ENCODE measurements at places on chromosomes 16 and 17.

- DNase-seq = no peak
These were observed 63.6 kb downstream of the SCNN1B start for GRCh38 chr16:23365602-23366240.

- DNase-seq = no peak
These were observed 2.1 kb downstream of the OMG start for GRCh38 chr17:31294820-31295488.

GRCh38 chr17:64779376-64780095 is 117.4 kb upstream of the SMURF2 start:
- DNase-seq = no peak

DNA sequence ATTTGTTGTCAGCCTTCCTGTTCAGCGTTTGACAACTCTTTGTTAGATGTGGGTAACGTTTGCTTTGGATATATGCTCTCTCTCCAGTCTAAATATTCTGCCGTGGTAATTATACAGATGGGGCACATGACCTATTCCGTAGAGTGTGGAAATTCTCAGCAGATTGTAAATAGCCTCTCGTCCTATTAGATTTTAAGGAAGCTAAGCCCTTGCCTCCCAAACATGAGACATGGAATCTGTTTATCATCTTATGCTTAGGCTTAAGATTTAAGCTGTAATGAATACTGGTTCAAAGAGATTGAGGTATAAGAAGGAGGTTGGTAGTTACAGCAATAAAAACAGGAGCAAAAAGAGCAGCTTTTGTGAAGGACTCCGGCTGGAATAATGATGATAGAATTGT is 87.4 kb downstream of the RBFOX1 start:
- DNase-seq = no peak

- DNase-seq = no peak
These were observed 41.3 kb downstream of the GRIN2C start for GRCh38 chr17:74818291-74818938.

GRCh38 chr17:30112794-30113193 is 3.8 kb upstream of the NSRP1 start:
- DNase-seq = no peak

DNA sequence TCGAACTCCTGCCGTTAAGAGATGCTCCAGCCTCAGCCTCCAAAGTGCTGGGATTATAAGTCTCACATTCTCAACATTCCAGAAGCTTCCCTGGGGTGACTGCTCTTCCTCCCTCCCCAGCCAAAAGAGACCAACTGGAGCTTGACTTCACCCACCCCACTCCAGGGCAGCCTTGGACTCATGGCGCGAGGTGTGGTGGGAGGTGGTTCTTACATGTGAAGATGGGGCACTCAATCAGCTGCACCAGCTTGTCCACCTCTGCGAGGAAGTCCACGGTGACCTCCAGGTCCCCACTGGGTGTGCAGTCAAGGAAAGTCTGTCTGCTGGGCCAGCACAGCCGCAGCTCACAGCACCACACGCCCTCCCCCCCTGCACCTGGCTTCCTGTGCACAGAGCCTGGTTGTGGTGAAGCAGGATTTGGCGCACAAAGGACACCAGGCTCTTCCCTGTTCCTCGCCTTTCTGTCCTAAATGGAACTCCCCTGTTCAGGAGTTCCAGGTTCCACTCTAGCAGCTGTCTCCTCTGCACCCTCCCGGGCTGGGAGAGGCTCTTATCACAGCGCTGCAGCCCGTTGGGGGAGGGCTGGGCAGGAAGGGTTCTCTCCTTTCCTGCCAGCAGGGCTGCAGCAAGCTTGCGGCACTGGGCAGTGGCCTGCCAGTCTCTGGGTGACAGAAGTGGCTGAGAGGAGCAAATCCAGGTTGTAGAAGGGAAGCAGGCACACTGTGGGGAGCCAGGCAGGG is 9.6 kb upstream of the MTSS2 start:
- no peak for DNase-seq

DNA sequence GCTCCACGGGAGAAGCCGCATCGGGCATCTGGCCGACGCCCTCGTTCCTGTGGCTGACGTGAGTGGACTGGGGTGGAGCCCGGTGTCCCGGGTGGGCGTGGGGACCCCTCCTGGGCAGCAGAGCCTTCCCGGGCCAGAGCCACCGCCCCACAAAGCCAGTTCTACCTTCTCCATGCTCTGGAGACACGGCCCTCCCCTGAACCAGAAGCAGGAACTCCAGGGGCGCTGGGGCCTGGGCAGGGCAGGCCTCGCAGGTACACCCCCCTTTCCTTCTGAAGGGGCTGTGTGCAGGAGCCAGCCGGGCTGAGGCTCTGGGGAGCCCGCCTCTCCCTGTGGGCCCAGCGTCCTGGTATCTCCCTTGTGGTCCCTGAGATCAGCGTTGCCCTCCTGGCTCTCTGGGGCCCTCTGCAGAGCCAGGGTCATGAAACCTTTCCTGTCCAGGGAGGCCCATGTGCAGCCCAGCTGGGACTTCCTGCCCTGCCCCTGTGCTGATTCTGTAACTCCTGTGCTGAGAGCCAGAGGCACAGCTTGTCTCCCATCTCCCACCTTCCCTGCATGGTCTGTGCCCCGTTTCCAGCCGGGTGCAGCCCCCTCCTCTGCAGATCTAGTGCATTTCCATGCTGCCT is 6.5 kb downstream of the PIGQ start:
- DNase-seq = no peak

- no peak for DNase-seq
These were observed 28.1 kb downstream of the MEAK7 start for GRCh38 chr16:84476401-84476800.

- DNase-seq = no peak
These were observed 54.8 kb downstream of the PSMD12 start for GRCh38 chr17:67311575-67311974.

- DNase-seq = no peak
These were observed 884 bp upstream of the JPT1 start for GRCh38 chr17:75155191-75155601.

DNA sequence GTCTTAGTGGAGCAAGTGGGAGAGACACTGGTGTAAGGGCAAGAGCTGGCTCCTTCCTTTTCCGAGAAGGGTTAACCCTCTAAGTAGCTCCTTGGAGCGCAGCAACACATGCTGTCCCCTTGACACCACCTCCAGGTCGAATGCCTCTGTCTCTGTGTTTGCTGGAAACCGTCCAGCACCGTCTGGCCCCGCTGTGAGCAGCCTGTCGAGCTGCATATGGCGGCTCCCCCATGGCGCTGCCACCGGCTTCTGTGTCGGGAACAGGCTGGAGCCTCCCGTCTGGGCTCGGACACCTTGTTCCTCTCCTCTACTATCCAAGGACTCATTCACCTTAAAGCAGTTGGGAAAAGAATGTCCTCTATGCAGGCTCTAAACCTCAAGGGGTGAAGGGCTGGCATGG is 28.9 kb upstream of the WSCD1 start:
- DNase-seq = no peak

- DNase-seq = no peak
These were observed 24.3 kb upstream of the MGAT5B start for GRCh38 chr17:76843703-76844484.

DNA sequence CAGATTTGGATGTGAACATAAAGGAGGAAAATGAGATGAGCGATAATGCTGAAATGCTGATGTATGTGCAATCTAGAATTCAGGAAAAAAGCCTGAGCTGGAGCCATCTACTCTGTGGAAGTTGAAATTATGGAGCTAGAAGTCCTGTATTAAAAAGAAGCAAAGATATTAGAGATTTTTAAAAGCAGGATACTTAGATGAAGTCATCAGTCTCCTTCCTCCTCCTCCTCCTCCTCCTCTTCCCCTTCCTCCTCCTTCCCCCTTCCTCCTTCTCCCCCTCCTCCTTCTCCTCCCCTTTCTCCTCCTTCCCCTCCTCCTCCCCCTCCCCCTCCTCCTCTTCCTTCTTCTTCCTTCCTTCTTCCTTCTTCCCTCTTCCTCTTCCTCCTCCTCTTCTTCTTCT is 823.8 kb upstream of the CA10 start:
- no peak for DNase-seq

GRCh38 chr16:81485824-81486539 is 41.4 kb downstream of the CMIP start:
- DNase-seq = no peak

GRCh38 chr17:13359774-13360173 is 242.0 kb downstream of the HS3ST3A1 start:
- no peak for DNase-seq

GRCh38 chr17:76417499-76418143 is 33.2 kb downstream of the SPHK1 start:
- DNase-seq = no peak

DNA sequence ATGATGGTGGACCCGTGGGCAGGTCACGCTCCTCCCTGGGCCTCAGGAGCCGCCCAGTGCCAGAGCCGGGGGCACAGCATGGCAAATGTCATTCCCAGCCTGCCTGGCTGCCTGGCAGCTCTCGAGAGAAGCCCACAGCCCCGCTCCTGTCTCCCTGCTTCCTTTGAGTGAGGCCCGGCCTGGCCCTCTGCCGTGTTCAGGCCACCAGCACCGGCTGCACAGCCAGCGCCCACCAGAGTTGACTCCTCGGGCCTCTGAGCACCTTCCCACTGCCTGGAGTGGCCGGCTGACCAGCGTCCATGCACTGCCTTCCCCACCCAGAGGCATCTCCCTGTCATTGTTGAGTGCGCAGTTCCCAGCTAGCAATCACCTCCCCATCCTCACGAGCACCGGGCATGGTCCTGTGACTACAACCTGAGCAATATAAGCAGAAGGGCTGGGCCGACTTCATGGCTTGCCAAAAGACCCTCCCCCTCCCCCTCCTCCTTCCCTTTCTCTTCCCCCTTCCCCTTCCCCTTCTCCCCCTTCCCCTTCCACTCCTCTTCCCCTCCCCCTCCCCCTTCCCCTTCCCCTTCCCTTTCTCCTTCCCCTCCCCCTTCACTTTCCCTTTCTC is 11.9 kb upstream of the SLC38A10 start:
- no peak for DNase-seq

DNA sequence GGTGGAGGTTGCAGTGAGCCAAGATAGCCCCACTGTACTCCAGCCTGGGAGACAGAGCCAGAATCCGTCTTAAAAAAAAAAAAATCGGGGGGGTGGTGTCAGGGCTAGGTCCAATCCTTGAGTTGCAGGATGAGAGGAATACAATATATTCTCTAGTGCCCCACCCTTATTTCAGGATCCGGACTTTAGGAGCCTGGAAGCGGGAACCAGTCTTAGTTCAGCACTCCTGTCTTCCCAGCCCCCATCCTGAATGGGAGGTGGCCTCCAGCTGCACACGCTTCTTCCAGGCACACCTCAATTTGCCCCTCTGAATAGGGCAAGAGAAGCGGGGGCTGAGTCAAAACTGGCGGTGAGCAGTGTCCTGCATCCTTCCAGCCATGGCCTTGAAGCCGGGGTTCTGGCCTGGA is 1.6 kb downstream of the FHOD1 start:
- no peak for DNase-seq

GRCh38 chr17:35489944-35490343 is 41.4 kb upstream of the SLFN13 start:
- DNase-seq = no peak

DNA sequence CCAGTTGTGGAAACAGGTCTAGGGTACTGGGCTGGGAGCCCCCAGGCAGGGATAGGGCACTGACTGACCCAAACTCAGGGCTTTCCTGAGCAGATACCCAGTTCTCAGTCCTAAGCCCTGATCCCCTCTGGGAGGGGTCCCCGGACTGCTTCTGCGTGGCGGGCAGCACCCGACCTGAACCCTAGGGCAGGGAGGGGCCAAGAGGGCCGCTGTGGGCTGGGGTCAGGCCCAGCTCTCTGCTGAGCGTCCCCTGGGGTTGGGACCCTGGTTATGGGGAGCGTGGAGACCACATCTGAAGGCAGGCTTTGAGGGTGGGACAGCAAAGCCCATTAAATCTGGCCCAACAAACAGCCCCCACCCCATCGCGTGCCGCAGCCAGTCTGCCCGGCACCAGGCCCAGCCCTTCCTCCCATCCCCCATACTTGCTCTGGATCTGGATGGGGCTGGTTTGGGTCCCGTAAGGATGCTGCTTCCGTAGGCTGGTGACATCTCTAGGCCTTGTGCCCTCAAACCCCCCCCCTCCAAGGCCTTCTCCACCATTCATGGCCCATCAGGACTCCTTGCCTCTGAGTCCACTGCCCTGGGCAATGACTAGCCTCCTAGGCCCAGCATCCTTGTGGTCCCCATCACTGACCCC is 691 bp upstream of the FAM83G start:
- no peak for DNase-seq

DNA sequence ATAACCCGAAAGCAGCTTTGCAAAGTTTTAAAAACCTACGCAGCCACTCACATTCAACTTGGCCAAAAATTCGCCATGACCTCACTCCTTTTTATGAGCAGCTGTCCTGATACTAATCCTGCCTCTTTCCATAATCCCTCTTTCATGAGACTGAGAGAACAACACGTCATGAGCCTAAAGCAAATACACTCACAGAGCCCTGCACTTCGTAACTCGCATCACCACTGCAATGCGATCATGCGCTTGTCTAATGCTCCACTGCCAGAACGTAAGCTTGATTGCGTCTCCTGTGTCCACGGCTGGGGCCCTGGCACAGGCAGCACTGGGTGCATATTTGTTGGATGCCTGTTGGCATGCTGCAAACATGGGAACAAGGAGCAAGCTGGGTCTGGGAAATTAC is 36.2 kb downstream of the CDRT4 start:
- DNase-seq = no peak

DNA sequence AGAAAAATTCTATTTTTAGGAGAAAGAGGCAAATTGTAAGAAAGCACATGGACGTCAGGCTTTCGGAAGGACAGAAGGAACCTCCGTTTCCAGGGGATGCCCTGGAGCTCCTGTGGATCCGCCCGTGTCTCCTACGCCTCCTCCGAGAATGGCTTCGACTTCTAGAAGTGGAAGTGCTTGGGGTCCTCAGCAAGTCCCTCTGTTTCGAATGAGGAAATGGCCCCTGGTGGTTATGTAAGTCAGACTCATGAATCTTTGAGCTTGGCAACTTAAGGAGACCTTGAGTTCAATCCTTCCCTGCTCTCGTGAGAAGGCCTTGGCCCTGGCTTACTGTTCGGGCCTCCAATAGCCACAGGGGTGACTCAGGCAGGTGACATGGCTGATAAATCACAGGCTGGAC is 38.9 kb downstream of the COX4I1 start:
- DNase-seq = no peak

GRCh38 chr16:54931120-54932014 is 702 bp downstream of the IRX5 start:
- no peak for DNase-seq

DNA sequence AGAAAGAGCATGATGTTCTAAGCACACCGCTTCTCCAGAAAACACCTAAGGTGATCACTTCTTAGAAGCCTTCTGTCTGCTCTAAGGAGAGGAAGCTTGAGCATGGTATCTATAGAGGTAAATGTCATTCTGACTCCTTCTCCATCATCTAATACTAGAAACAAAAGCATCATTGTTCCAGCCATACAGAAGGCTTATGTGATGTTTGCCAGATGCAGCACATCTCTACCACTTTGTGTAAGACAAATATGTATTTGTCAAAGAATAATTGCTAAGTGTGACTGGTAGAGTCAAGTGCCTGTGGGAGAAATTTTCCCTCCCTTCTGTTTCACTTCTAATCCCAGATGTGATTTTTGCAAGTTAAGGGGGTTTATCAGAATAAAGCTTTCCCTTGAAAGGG is 217.1 kb downstream of the HS3ST3A1 start:
- no peak for DNase-seq

DNA sequence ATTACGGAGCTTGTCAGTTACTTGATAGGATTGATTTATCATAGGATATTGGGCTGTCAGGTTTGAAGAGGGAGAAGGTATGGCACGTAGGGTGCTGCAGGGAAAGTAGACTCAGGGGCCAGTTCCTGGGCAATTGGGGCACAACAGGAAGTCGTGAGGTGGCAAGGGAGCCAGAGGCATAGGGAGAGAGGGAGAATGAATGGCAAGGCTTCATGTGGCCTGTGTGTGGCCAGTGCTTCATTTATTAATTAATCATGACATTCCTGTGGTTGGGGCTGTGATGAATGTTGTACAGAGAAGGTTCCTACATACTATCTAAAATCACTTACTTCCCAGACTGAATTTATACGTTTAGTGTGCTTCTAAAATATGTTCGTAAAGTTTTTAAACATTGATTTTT is 19.3 kb downstream of the MFSD11 start:
- no peak for DNase-seq

All from NCI-H187 treated with DMSO at 0.1 percent for 48 hours (cell line).